CD4-positive, alpha-beta T cell treated with Interleukin-17A for 4 hours (primary cell): ENCODE measurements at places on chromosomes 4 and X.

DNA sequence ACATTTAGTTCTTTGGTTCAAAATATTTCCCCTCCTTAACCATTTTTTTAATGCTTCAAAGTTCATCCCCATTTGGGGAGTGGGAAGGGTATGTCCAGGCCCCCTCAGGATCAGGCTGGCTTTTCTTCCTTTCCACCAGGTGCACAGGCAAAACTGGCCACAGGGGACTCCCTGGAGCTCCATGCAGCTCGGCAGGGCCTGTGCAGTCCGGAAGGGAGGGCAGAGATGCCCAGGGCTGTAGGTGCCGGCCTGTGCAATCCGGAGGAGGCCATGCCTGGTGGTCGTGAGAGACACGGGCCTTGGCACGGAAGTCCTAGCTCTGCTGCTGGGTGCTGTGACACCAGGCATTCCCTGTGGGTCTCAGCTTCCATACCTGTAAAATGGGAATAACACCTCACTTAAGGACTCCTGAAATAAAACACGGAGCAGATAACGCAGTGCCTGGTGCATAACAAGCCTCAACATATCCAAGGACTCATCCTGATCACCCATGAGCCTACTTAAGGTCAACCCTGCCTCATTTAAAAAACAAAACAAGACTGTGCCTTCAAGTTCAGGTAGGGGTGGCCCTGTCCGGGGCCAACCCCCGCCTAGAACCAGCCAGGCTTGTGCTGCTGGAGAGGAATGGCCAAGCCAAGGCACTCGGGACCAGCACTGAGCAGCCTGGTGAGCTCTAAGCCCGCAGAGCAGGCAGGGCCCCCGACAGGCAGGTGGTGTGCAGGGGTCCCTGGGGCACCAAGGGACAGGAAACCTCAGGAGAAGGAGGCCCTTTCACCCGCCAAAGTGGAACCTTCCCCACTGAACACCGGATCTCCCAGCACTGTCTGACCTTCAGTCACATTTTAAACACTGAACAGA is 21.2 kb upstream of the CYP4V2 start:
- no peak for DNase-seq

- DNase-seq: no peak
Measured at GRCh38 chr4:70778888-70779422, 57.2 kb downstream of the RUFY3 start.

DNA sequence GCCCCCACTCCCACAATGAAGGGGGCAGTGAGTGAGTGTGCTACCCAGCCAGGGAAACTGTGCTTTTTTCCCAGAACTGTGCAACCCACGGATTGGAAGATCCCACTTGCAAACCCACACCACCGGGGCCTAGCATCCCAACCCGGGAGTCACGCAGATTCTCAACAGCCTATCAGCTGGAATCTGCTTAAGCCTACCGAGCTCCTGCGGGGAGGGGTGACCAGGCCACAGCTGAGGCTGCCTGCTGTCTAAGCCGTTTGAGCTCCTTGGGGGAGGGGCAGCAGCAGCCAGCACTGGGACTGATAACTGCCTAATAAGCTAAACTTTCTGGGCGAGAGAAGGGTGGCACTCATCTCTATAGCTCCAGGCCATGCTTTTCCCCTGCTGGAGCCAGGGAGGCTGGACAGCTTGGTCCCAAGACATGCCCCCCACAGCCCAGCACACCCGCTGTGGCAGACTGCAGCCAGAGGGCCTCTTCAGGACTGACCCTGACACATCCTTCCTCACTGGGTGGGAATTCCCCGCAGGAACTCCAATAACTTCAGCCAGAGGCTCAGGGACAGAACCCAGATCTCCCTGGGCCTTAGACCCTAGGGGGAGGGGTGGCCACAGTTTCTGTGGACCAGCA is 161.3 kb upstream of the MAGEB18 start:
- DNase-seq: no peak

DNA sequence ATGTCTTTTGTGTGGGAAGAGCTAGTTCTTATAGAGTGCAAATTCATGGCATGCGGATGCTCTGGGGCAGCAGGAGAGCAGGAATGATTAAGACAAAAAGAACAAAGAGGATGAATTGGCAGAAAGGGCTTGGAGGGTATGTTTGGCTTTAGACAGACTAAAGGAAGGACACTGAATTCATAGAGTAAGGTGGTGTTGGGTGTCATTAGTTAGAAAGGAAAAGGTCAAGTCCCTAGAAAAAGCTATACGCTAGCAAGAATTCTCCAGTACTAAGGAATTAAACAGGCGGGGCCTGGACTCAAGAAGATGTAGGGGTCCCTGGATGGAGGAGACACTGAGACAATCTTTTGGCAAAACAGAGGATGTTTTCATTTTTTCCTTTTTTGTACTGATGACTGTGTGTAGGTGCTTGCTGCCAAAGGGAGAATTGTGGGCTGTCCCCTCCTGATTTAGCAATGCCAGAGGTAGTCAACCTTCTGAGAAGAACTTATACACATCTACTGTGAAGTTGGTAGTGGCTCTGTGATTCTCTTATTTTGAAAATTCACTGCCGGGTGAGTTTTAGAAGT is 391.0 kb downstream of the SPRY1 start:
- DNase-seq: no peak

DNA sequence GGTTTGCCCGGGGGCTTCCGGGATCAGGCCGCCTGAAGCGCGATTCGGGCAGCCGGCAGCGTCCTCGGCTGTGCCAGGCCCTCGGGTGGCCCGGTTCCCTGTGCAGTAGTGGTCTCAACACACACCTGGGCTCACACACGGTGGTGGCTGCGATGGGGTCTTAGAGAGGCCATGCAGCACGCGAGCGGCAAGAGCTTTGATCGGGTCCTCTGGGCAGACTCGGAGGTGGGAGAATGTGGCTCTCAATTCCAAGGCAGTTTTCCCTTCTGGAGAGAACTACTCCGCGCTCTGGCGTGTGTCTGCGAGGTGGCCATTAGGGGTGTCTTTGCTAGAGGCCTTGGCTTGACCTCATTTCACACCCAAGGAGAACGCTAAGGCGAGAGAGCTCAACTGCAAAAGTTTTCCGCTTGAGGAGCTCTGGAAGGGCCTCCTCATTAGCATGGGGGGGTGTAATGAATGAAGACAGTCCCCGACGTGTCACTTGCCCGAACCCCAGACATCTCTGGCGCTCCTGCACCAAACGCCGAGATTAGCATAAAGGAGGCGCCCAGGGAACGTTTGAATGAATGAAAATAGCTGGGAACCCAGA is 771 bp upstream of the RBPJ start:
- DNase-seq: peak; percentile 49

DNA sequence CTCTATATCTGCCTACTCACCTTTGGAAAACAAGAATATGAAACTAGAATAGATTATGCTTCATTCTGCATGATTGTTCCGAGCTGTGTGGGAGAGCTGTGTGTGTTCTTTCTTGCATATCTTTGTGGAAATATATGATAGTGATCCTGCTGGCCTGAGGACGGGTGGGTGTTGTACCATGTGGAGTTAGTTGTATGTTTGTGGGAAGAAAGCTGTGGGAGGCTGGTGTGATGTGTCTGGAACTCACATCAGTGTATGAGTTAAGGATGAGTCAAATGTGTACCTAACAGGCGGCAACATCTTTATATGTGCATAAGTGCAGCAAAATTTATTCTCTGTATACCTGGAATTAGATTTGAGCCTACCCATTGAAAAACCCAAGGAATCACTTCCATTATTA is 208.1 kb upstream of the ADGRL3 start:
- DNase-seq: no peak

DNA sequence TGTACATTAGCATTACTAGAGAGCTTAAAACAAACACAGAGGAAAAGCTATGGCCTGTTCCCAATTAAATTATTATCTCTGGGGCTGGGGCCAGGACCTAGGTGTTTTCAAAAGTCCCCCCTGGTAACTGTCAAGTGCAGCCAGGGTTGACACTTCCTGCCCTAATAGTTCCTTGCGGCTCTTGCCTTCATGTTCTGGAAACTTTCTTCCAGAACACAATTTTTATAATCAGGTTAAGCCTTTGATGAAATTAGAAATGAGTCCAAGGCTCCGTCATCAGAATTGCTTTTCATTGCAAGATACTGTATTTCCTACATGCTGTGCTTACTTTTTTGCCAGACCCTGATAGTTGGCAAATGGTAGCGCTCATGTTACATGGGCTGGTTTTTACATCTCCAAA is 229.6 kb downstream of the UNC5C start:
- no peak for DNase-seq

GRCh38 chrX:35040871-35041270 is 98.3 kb downstream of the FAM47B start:
- DNase-seq: no peak

GRCh38 chr4:5828005-5828391 is 64.9 kb downstream of the CRMP1 start:
- no peak for DNase-seq

DNA sequence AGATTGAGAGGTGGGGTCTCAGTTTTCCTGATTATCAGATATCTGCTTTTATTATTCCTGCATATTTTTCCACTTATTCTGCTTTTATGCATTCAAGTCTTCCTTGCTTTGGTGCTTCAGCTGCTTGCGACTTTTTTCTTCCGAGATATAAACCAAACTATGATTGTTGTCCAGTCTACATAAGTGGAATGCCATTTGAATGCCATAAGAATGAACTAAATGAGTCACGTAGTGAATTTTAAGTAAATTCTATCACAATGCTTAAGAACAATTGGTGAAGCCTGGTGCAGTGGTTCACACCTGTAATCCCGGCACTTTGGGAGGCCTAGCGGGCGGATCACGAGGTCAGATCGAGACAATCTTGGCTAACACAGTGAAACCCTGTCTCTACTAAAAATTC is 189.1 kb downstream of the PCDH18 start:
- no peak for DNase-seq

DNA sequence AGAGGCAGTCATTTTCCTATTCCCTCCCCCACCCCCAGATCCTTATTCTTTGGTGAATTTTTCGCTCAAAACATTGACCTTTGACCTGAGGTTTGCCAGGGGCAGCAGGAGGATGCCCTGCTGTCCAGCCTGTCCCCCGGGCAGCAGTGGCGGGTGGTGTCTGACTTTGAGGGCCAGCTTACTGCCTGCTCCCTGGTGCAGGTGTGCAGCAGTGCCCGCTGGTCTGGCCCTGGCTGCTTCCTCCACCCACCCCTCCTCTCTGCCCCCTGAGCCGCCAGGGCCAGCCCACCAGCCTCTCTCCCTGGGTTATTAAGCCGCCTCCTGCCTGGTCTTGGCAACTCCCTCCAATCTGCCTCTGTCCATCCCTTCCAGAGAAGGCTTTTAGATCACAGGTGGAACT is 40.8 kb upstream of the GRPEL1 start:
- no peak for DNase-seq

- peak; percentile 3 for DNase-seq
Measured at GRCh38 chr4:101791182-101791558, 640 bp downstream of the BANK1 start.

GRCh38 chrX:15310117-15310516 is 5.3 kb downstream of the ASB11 start:
- DNase-seq: no peak

DNA sequence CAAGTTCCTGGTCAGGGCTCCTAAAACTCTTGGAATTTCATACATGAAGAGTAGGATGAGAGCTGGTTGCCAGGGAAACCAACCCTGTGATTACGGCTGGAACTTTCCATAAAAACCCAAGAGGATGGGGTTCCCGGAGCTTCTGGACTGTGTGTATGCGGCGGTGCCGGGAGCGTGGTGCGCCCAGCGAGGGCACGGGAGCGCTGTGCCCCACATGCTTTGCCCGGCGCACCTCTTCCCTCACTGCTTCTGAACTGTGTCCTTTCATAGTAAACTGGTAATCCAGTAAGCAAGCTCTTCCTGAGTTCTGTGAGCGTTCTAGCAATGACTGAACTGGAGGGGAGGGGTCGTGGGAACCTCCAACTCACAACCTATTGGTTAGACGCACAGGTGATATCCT is 152.6 kb downstream of the AFAP1 start:
- no peak for DNase-seq

DNA sequence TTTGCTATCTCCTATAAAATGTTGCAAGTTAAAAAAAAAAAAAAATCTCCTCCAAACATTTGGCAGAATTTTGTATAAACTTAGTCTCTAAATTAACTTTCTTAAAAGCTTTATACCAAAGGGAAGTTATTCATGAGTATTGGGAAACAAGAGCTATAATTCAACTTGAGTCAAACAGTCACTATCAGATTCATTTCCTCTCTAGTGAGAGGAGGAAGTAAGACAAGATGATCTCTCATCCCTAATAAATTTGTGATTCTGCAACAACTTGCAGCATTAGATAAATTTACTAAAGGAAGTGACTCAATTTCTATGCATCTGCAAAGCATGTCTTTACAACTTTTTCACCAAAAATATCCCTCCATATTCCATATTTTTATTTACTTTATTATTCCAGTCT is 135.4 kb upstream of the GNPDA2 start:
- no peak for DNase-seq

- no peak for DNase-seq
Measured at GRCh38 chr4:126611900-126612299, 1020.9 kb upstream of the INTU start.

DNA sequence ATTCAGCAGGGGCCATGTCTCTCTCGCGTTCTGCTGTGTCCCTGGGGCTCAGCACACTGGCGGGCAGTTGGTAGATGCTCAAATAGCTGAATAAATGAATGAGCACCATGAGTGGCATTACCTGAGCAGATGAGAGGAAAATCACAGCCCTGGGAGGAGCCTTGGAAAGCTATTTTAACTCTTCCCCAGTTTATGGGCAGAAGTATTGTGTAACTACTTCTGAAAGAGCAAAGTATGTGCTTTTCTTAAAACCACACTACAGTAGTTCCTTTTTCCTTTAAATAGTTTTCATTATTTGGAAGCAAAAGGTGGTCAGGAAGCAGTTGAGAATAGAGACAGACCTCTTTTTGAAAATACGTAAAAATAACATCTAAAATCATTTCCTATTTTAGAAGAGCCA is 3.0 kb upstream of the PLAC1 start:
- DNase-seq: no peak

DNA sequence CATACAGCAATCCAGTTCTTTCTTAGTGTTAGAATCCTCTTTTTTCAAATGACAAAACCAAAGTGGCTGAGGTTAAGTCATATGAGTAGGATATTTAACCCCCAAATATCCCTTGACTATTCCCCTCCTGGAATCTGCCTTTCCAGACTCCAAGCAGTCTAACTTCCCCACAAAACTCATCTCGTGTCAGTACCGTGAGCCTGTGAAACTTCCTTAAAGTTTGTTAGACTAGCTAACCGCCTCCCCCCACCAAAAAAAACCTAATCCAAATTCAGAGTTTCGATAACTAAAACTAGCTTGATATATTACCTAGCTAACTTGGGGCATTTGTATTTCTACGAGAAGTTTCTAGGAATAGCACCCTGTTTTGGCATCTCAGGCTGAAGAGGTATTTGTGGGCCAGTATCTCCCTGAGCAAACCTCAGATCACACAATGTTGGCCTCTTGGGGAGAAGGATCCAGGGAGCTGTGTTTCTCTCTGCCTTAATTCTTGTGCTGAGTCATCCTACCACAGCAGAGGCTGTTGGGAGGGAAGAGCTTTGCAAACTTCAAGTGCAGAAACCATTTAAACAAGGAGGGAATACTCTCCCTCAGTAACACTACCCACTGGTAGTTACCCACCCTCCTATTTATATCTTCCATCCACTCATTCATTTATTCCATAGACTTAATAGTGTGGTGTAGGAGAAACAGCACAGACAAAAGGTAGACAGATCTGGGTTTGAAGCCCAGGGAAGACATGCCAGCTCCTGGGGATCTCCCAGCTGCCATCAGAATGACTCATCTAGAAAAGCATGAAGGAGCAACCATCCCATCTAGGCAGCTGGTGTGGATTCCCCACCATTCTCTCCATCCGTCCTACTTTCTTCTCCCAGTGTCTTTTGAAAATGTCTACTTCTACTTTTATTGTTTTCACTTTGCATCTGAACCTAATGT is 39.3 kb upstream of the TXK start:
- no peak for DNase-seq

- DNase-seq: no peak
Measured at GRCh38 chrX:70527610-70528345, 83.1 kb downstream of the DLG3 start.
